Activated CD8-positive, alpha-beta memory T cell treated with anti-CD3 and anti-CD28 coated beads for 1 hour (primary cell): ENCODE measurements at places on chromosomes 11 and 22.

DNA sequence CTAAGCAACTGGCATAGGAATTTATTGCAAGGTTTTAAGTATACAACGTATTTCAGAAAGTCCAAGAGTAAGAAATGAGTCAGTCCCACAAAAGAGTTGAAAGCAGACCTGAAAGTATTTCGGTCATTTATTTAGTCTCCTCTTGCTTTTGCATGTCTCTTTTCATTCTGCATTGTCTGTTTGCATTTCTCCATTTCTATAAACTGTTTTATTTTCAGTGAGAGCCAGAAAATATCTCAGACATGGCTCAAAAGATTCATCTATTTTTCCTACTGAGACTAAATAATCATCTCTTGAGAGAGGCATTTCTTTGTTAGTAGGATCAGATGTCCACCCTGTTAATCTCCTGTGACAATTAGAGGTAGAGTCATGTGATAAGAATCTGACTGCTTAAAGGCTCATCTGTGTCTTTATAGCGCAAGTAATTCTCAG lies 219.1 kb upstream of the CCDC179 start:
- no peak for DNase-seq

- no peak for DNase-seq
These were observed 10.4 kb upstream of the HIKESHI start for GRCh38 chr11:86291466-86292262.

- no peak for DNase-seq
These were observed 123.7 kb downstream of the KCNQ1OT1 start for GRCh38 chr11:2576111-2576510.

DNA sequence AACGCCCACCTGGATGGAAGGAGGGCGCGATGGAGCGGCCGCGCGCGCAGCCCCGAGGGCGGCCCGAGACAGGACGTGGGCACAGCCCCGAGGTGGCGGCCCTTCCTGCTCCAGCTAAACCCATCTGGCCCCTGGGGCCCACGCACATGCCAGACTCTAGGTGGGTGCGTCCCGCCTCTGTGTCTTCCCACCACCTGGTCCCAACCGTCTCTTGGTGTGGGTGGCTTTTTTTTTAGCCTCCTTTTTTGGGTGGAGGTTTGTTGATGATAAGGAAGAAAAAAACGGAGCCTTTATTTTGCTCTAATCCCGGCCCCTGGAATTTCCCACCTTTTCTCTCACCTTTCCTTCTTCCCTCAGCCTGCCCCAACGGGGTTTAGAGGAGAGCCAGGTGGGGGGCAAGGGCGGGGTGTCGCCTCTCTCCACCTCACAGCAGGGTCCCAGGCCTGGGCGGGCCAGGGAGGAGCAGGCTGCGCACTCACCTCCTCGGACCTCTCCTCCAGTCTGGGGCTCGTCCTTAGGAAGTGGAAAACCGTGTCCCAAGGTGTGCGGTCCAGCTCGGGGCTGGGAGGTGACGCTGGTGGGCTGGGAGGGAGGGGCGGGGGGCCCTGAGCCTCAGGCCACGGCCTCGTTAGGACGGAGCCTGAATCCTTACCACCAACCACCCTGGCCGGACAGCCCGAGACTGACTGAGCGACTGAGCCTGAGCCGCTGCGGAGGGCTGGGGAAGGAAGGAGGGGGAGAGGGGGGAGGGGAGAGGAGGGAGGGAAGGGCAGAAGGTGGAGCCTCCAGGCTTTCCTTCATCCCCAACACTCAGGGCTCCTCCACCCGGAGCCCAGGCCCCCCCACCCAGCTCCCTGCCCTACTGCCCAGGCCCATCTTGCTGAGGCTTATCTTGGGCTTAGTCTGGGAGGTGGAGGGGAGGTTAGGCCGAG lies at the start of gene SOX10:
SOX10 (minus strand) TSS at position 696 of the 932 bp plus-strand sequence. CDS start 771 bp downstream, outside the sequence.
- no peak for DNase-seq

- no peak for DNase-seq
These were observed 189.8 kb upstream of the PITPNB start for GRCh38 chr22:28108851-28109250.

GRCh38 chr11:59954219-59954847 lies 9.5 kb upstream of the OOSP4A start:
- DNase-seq = no peak

GRCh38 chr11:625636-626268 lies 997 bp upstream of the CDHR5 start:
- no peak for DNase-seq

GRCh38 chr11:106415510-106415909 lies 338.0 kb downstream of the AASDHPPT start:
- DNase-seq = no peak

- no peak for DNase-seq
These were observed 747.0 kb downstream of the BRD1 start for GRCh38 chr22:49080631-49081030.

DNA sequence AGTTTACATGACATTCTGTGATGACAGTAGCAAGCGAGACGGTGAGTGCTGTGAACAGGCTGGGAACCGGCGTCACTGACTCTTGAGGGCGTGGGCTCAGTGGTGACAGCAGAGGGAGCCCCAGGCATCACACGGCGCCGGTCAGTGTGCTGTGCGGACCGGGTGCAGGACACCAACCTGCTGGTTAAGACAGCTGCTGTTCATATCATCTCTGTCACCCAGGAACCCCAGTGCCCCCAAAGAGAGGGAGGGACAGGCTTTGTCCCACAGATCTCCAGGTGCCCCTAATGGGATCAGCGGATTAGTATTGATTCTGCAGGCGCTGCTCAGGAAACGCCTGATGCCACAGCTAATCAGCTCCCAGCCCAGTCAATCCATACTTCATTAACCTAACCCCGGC lies 18.4 kb downstream of the B3GAT1 start:
- DNase-seq = no peak

- no peak for DNase-seq
These were observed 431.4 kb upstream of the CCDC90B start for GRCh38 chr11:83717537-83717936.

- no peak for DNase-seq
These were observed 26.6 kb upstream of the SYT7 start for GRCh38 chr11:61607426-61607825.

DNA sequence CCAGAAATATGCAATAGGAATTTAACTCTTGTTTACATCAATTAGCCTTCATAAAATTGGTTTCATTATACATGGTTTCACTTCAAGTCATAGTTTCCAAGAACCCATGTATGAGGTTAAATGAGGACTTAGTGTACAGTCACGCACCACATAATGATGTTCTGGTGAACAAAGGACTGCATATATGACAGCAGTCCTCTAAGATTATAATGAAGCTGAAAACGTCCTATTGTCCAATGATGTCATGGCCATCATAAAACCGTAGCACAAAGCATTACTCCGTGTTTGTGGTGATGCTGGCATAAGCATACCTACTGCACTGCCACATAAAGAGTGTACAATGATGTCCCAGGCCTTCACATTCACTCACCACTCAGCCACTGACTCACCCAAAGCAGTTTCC lies 31.1 kb downstream of the SMCO4 start:
- no peak for DNase-seq

DNA sequence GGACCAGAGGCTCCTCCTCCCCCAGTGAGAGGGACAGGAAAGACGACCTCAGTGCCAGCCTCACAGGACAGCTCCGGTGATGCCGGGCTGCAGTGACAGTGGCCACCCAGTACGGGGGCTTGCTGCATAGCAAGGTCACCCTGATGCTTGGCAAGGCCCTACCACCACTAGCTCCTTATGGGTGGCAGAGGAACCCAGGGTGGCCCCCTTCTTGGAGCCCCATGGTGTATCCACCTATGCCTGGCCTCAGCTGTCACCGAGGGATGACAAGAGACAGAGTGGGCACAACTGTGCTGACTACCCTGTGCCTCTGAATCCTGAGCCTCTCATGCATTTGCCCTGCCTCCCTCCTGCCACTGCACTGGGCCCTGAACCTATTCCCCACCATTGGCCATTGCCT lies 809.2 kb downstream of the TBC1D22A start:
- DNase-seq = no peak

- DNase-seq = no peak
These were observed 292.2 kb downstream of the ST3GAL4 start for GRCh38 chr11:126647735-126648134.
